Iris pigment epithelial cell (primary cell): ENCODE measurements at places on chromosomes 6 and 20.

DNA sequence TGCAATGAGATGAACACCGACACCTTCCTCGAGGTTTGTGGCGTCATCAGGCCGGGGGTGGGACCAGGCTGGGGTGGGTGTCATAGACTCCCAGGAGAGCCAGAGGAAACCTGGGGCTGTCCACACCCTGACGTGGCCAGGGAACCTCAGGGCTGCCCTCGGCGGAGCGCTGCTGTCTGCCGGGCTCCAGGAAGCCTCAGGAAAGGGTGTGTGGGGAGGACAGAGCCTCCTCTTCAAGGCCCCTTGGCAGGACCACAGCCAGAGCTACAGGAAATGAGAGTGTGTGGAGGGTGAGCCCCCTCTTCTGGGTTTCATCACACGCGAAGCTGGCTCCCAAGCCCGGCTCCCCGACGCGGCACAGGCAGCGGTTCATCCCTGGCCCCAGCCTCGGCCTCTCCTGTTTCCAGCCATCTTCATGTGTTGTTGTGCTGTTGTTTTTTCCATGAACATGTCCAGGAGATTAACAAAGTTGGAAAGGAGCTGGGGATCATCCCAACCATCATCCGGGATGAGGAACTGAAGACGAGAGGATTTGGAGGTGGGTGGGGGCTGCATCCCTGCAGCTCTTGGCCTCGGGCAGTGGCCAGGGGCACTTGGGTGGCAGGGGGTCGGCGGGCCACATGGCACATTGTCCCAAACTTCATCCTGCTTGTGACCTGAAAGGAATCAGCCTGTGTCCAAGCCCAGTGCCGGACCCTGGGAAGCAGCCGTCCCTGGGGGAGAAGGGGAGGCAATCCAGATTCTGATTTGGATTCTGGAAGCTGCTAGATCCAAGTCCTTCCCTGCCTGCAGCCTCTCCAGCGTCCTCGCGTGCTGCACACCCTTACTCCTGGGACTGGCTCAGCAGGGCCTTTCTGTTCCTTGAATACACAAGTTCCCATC lies 6.4 kb downstream of the NPEPL1 start:
- DNase-seq, result no peak

GRCh38 chr20:14507711-14508110 lies 170.3 kb upstream of the FLRT3 start:
- DNase-seq, result no peak

GRCh38 chr6:105204331-105204730 lies 24.5 kb upstream of the POPDC3 start:
- peak; percentile 48 for DNase-seq

DNA sequence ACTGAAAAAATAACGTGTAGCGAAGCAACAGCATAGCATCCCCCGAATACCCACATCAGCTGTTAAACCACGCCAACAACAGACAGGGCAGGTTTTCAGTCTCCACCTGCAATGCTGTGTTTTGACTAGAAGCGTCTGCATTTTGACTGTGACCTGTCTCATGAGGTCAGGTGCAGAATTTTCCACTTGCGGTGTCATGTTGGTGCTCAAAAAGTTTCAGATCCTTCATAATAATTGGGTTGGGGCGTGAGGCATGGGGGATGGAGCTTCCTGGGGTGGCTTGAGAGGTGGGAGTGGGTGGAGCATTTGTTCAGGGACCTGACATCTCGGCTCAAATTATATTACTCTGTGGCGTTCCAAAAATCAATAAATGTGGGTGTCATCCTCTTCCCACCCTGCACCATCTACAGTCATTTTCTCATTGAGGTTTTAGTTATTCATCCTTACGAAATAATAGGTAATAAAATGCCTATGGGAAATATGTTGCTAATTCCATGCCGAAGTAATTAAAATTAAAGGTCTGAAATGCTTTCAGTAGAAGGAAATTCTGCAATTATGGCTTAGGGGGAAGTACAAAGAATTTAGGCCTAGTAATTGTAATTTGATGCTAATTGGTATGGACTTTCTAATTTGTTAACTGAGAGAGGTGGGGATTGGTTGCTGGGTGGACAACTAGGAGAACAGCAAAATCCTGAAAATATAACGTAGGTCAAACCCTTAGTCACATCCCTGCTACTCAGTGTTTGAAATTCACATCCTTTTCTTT lies 81.0 kb downstream of the TIAM2 start:
- no peak for DNase-seq

DNA sequence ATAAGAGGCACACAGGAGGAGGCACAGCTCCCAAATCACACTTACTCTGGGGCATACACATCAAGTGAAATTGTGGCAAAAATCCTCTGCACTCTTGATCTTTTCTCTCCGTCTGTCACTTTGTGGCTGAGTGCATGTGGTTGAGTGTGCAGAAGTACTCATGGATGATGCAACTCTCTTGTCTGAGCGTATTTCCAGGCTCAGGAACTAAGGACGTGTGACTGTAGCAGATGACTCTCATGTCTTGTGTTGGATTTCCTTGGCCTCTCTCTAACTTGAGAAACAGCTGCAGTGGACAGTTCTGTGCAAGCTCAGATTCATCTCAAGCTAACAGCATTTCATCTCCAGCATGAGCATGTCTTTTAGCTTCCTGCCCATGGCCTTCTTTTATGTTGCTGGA lies 245.4 kb upstream of the FLRT3 start:
- no peak for DNase-seq

GRCh38 chr20:23636182-23636907 lies 1.4 kb downstream of the CST3 start:
- DNase-seq, result no peak

- DNase-seq, result no peak
These were observed 35.1 kb upstream of the MAP3K4 start for GRCh38 chr6:160956300-160957035.

DNA sequence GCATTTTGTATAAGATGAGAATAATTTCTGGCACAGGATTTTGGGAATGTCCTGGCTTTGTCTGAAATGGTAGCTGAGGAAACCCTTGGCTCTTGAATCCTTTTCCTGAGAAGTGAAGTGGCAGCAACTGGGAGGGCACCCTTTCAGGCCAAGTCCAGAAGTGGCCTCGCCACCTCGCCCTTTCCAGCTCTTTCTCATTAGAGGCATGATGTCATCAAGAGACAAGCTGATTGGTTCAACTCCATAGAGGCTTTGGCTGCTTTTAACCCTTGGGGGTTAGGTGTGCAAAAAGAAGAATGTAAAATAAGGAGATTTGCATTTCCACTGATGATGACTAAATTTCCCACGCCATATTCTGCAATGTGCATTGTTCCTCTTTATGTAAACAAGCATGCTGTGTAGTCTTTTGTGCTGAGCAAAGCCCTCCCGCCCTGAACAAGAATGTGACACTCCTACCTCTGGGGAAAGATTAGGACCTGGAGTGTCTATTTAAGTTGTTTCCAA lies 116.5 kb downstream of the TCP11 start:
- DNase-seq, result peak; percentile 62

DNA sequence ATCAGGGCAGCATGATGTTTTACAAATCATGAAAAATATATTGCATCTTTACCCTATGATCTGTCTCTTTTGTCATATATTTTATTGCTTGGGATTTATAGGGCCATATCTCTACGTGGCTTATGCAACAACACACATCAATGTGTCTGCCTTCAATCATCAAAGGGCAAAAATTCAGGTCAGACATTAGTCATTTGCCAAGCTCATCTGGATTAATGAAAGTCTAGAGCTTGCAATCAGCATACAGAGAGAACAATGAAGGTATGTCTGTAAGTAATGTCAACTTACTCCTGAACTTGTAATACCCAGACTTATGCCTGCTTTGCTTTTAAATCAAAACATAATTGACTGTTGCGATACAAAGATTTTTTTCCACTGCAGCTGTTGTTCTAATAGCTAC lies 282.7 kb downstream of the HAO1 start:
- DNase-seq, result no peak

DNA sequence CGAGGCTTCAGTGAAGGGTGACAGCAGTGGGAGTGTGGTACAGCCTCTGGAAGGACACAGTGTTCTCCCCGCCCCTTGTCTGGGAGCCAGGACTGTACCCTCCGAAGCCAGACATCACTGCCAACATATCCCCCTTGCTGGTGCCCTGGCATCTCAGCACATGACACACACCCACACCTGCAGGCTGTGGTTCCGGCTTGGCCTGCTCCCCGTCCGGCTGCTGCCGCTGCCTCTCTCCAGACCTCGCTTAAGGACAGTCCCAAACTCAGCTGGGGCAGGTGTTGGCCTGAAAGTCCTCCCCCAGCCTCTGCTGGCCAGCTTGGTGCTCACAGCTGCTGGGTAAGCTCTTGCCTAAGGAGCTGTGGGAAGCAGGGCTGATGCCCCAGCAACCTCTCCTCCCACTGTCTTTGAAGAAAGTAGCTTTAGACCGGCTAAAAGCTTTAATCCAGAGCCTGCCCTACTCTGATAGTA lies 7.0 kb downstream of the EMILIN3 start:
- no peak for DNase-seq

DNA sequence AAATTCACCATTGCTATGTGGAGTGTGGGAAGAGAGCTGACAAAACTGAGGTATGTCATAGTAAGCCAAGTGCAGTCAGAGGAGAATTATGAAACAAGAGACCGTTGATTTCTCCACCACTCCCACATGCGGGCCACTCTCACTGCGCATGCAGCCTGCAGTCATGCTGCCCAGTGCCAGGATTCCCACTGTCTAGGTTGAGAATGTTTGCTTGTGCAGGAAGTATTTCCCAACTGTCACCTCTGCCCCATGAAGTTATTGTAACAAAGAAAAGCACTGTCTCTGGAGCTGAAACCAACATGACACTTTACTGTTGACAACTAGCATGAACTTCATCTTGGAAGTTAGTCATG lies 18.7 kb upstream of the SFT2D1 start:
- no peak for DNase-seq

DNA sequence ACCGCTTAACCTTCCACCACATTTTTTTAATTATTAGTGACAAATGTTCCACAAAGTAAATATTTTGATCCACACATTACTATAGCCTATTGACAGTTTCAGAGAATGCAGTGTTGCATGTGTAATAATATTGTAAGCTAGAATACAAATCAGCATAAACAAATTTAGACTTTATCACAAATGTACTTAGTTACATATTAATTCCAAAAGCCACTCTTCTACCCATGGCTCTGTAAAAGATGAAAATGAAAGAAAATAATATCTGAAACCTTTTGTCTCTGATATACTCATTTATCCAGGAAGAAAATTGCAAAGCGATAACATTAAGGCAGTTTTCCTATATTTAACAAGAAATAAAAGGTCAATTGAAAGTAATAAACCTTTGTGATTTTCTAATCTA lies 954.0 kb upstream of the MAN1A1 start:
- DNase-seq, result no peak

DNA sequence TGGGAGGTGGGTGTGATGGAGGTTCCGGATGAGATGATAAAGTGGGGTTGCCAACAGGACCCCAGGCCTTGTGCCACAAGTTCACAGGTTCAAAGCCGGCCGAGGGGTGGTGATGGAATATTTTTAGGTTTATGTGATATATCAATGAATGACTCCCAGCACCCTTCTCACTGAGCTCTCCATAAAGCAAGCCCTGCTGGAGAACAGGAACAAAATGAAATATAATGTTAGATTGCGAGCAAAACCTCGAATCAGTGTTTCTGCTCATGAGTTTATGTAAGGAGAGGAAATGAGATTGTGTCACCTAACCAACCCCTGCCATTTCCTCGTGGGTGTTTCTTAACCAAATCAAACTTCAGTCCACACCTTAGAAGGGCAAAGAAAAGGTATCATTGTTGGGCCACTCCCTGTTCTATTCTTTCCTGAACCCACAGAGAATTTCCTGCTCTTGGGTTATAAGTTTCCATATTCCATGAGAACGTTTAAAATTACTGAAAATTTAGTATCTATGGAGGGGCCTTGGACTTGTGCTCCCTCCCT lies 192.2 kb upstream of the EXOC2 start:
- DNase-seq, result no peak

- no peak for DNase-seq
These were observed 22.6 kb downstream of the RAET1L start for GRCh38 chr6:150002710-150003109.

- no peak for DNase-seq
These were observed 376.1 kb downstream of the UTRN start for GRCh38 chr6:144661116-144661806.

DNA sequence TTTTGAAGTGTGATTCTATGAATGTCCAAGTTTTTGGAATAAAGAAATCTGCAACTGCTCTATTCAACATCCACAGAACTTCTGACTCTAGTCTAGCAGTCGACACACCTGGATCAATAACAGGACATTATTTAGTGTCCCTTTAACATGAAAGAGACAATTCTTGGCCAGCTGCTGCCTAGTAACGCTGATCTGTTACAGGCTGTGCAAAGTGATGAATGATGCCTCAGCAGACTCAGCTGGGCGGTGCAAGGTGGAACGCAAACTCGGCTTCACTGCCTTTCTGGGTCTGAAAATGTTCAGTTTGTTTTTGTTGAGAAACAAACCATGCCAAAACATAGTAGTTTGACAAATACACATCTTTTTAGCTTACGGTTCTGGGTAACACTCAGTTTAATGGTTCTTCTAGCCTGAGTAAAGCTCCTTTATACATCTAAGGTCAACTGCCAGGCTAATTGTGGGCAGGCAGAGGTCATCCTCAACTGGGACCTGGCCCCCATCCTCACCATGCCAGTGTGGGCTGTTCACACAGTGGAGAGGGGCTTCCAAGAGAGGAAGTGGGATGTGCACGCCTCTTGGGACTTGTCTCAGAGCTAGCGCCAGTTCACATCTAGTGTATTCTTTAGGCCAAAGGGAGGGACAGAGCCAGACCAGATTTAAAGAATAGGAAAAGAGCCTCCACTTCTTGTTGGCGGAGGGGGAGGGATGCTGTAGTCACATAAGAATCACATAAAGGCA lies 879.7 kb downstream of the QKI start:
- no peak for DNase-seq

- no peak for DNase-seq
These were observed 7.7 kb upstream of the IRF4 start for GRCh38 chr6:383856-384255.

DNA sequence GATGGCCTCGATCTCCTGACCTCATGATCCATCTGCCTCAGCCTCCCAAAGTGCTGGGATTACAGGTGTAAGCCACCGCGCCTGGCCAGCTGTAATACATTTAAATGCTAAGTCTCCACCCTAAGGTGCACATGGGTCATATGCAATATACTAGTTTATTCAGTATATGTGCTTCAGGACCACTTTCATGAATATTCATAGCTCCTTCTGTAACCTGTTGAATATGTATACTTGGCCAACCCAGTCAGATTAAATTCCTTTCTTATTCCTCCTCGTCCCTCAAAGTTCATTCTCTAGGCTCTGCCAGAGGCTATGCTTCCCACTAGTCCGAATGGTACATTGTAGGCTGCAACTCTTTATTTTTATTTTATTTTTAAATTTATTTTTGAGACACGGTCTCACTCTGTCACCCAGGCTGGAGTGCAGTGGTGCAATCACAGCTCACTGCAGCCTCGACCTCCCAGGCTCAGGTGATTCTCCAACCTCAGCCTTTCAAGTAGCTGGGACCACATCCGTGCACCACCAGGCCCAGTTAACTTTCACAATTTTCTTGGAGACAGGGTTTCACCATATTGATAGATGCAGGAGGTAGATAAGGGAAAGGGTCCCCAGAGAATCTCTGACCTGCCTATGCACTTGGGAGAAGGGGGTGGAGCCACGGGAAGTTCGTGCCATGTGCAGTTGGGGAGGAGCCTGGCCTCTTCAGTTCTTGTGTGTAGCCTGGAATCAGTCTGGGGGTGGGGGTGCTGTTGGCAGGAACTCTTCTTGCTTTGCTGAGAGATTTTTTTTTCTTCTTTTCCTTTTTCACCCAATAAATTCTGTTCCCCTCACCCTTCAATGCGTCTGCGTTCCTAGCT lies 41.3 kb upstream of the DDR1 start:
- DNase-seq, result peak; percentile 51

GRCh38 chr6:30154709-30155519 lies 6.1 kb downstream of the TRIM10 start:
- peak; percentile 18 for DNase-seq
